ENCODE measurements at places on chromosomes 6 and 20.

GRCh38 chr6:20929283-20929682 is 395.0 kb downstream of the CDKAL1 start:
- DNase-seq: no peak

DNA sequence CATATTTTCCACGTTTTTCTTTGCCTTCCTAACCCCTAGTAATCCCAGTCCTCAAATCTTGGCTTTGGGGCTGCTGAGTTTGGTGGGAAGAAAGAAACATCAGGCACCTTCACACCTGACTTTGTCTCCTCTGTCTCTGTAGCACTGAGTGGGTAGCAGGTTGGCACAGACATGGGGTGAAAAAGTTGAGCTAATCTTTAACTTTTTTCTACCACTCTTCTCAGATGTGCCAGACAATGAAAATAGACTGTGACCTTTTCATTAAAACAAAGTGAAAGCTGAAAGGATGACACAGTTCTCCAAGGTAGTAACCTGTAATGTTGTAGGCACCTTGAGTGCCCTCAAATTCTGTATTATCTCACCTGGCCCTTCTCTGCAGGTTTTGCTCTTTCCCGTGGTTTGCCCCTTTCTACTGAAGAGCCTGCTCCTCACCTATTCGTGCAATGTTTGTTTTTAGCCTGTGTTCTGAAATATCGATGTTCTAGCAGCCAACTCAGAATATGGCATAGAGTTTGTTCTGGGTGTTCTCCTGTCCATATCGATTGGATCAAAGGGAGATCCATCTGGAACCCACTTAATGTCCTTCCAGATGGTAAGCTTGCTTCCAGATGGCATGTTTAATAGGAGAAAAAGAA is 57.8 kb upstream of the ATXN1 start:
- no peak for DNase-seq

DNA sequence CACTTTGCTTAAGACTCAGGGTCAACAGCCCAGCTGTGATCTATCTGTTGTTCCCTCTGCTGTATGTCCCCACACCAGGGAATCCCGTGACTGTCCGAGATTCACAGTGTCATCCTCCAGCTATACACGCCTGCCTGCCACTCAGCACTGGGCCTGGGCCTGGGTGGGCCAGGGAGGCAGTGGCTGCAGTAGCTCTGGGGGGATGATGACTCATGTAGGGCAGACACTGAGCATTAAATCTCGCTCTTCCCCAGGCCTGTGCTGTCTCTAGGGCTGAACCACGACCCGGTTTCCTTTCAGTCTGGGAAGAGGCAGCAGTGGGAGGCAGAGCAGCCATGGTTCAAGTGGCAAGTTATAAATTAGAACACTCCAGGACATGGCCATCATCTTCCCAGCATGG is 173.9 kb downstream of the LRFN2 start:
- DNase-seq: no peak

DNA sequence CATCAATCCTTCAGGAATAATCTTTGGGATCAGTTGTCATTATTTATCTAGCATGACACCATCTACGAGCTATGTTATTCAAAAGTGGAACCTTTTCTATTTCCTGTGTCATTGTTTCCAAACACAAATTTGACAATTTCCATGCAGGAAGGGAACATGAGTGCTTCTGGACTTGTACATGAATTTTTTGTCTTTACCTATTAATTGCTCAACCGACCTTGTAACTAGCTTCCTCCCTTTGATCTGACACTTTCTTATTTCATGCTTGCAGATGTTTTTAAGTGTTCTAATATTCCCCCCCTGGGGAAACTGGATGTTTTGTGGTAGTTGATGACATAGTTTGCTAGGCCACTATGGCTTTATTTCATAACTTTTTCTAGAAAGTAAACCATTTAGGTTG is 139.4 kb downstream of the BMP2 start:
- DNase-seq: no peak

- no peak for DNase-seq
Observed at GRCh38 chr6:155771822-155772221, 316.2 kb upstream of the NOX3 start.

GRCh38 chr6:1916334-1917070 is 306.8 kb downstream of the FOXC1 start:
- peak; percentile 54 for DNase-seq

Measured in skeletal muscle cell (primary cell).